NCI-H1105 treated with DMSO at 0.1 percent for 48 hours (cell line): ENCODE measurements at places on chromosomes 13 and 19.

- DNase-seq, result peak; percentile 82
Observed at GRCh38 chr19:58009666-58010301, 7.2 kb upstream of the ZNF606 start.

GRCh38 chr13:36293497-36293896 lies 4.1 kb downstream of the CCDC169 start:
- DNase-seq, result no peak

DNA sequence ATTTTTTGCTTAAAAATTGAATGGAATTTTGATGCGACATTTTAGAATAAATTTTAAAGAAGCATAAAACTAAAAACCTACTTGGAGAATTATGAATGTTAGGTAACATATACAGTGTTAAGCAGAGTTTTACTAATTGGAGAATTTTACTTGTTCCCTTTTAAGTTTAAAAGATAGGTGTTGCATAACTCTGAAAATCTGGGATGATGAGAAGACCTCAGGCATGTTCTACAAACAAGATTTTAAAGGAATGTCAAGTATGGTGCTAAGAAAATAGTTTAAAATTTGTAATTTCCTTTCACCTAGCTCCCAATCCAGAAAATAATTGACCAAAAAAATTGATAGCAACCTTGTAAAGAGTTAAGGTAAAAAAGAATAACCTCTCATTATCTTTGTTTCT lies 135.8 kb downstream of the RFC3 start:
- DNase-seq, result no peak

- DNase-seq, result no peak
Observed at GRCh38 chr13:93534181-93534700, 307.6 kb downstream of the GPC6 start.

DNA sequence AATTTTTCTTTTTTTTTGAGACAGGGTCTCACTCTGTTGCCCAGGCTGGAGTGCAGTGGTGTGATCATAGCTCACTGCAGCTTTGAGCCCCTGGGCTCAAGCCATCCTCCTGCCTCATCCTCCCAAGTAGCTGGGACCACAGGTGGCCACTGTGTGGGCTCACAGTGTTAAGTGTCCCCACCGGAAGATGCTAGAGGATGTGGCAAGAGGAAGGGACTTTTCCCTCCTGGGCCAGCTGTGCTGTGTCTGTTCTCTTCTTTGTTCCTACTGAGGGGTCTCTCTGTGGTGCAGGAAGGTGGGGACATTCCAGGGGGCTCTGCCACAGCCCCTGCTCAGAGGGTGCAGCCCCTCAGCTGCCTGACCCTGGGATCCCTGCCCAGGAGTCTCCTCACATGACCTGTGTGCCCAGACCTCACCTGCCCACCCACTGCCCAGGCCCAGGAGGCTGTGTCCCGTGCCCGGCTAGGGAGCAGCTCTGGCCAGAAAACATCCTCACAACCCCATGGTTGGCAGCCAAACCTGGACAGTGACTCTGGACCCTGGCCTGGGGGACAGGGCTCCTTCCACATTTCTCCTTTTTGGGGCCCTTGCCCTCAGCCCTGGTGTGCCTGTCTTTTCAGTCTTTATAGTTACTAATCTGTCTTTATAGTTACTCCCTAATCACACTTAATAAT lies 14.4 kb upstream of the ANKRD10 start:
- DNase-seq, result no peak

- DNase-seq, result no peak
Observed at GRCh38 chr13:108674771-108675170, 45.4 kb downstream of the MYO16 start.

- no peak for DNase-seq
Observed at GRCh38 chr19:6022570-6023064, 44.7 kb upstream of the RANBP3 start.

DNA sequence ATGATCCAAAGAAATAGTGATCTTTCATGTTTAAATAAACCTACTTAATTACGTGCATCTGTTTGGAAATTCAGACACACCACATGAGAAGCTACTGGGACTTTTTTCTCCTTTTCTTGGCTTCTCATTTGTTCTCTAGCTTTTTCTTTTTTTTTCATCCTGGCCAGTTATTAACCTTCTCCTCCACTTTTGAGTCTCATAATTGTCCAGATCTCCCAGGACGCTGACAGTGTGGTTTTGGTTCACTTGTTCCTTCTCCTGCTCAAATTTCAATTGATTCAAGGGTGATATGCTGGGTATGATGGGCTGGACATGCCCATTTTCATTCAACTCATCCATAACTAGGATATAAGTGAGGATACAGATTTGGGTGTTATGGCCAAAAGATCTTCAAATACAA lies 152.3 kb downstream of the TM9SF2 start:
- no peak for DNase-seq

DNA sequence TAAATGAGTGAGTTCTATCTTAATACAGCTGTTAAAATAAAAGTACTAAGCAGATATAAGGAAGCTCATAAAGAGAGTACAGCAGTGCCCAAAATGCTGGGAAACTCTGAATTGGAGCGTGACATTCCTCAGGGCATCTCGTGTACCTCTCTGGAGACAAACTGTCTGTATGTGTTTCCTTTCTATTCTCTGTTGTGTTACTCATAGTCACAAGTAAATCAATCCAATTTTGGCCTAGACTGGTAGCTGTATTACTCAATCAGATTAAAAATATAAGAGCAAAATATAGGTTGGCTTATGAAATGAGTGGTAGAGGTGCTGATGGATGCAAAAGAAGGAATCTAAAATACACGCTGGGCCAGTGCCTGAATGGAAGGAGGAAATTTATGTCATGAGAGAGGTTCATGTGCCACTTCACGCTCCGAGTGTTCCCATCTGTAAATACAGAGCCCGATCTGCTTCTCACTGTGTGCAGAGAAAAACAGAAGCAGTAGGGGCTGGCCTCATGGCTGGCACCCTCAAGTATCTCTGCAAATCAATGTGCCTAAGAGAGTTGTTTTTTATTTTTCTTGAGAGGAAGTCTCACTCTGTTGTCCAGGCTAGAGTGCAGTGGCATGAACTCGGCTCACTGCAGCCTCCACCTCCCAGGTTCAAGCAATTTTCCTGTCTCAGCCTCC lies 58.7 kb upstream of the RGCC start:
- DNase-seq, result no peak

GRCh38 chr19:58518256-58519086 lies 1.1 kb downstream of the ZBTB45 start:
- DNase-seq, result no peak

DNA sequence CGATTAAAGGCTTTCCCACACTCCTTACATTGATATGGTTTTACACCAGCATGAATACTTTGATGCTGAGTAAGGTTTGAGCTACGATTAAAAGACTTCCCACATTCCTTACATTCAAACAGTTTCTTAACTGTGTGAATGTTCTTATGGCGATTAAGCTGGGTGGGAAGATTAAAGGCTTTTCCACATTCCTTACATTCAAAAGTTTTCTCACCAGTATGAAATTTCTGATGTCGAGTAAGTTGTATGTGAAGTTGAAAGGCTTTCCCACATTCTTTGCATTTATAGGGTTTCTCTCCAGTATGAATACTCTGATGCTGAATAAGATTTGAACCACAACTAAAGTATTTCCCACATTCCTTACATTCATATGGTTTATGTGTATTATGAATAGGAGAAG lies 20.0 kb downstream of the ZNF780B start:
- DNase-seq, result no peak

GRCh38 chr19:4493104-4493928 lies 21.2 kb downstream of the HDGFL2 start:
- no peak for DNase-seq

- peak; percentile 92 for DNase-seq
Observed at GRCh38 chr19:50333737-50334617, 4.8 kb upstream of the KCNC3 start.

- no peak for DNase-seq
Observed at GRCh38 chr13:33676045-33676989, 141.6 kb upstream of the RFC3 start.

- DNase-seq, result no peak
Observed at GRCh38 chr13:100667894-100668293, 6.7 kb downstream of the TMTC4 start.

DNA sequence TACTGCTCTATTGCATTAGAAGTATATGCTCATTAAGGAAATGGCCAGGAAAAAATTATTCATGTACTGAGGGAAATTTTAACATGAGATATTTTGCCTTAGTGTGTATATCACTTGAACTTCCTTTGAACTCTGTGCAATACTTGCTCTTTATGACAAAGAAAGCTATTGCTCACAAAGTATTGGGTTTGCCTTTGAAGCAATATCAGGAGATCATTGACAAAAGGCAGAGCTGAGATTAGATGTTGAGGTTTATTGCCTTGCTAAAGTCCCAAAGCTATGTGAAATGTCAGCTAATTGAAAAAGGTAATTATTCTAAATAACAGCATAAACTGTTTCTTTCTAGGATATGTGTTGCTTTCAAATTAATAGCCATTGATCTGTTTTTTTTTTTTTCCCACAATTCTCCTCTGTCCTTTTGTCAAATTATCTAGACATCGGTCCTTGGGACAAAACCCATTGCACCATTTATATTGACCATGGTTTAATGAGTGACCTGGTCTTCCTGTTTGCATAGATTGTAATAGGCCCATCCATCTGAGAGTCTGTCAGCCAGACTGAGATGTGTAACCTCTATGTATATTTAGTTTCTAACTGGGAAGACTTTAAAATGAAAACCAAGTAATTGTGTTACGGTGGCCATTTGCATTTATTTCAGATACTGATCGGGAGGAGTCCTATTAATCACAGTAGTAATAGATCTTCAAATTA lies 752.7 kb upstream of the GPC6 start:
- DNase-seq, result no peak

DNA sequence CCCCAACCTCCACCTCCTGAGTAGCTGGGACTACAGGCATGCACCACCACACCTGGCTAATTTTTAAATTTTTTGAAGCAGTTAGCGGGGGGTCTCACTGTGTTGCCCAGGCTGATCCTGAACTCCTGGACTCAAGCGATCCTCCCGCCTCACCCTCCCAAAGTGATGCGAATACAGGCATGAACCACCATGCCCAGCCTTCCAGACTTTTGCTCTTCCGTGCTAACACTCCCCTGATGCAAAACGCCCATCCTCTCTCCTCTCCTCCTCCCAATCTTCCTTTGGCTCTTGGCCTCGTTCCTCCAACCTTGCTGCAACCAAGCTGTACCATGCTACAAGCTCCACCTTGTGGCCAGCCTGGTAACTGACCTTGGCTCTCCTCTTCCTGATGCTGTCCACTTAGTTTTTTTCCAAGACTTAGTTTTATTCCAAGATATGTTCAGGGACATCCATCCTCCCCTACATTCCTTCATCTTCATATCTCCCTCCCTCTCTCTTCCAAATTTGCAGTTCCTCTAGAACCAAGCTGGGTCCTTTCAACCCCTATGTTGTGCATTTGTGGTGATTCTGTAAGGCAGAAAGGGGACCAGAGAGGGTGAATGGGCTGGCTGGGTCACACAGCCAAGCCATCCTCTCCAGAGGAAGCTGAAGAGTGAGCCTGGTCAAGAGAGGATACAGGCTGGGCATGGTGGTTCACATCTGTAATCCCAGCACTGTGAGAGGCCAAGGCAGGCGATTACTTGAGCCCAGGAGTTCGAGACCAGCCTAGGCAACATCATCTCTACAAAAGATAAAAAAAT lies 32.8 kb downstream of the TINCR start:
- peak; percentile 6 for DNase-seq

- DNase-seq, result no peak
Observed at GRCh38 chr19:16897856-16898161, 9.0 kb downstream of the F2RL3 start.

- no peak for DNase-seq
Observed at GRCh38 chr19:4889034-4889815, 13.5 kb downstream of the ARRDC5 start.

GRCh38 chr13:46949211-46949610 lies 52.4 kb upstream of the HTR2A start:
- DNase-seq, result no peak

DNA sequence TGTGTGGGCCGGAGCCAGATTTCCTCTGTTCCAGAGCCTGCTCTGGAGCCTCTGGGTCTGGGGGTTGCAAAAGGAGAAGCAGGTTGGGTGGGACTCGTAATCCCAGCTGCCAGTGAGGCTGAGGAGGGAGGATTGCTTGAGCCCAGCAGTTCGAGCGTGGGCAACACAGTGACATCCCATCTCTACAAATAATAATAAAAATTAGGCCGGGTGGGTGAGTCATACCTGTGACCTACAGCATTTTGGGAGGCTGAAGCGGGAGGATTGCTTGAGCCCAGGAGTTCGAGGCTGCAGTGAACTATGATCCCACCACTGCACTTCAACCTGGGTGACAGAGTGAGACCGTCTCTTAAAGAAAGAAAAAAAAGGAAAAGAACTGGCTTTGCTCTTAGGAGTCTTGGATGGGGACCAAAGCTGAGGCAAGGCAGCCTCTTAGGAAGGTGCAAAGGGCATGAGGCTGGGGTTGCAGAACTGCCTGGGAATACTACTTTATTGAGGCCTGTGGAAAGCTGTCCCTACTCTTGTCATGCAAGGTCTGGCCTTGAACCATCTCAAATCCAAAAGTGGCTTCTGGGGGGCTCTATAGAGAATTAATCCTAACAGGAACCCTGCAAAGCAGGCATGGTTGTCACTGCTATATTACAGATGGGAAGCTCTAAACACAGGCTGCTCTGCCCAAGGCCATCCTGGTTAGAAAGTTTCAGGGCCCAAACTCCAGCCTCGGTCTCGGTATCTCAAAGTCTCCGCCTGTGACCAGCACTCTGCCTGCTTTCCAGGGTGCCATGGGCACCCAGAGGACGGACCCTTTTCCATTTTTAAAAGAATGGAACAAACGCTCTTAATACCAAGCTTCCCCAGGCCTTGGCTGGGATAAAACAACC lies 880 bp upstream of the C19orf12 start:
- no peak for DNase-seq

GRCh38 chr19:54431255-54431838 lies 16.1 kb downstream of the TTYH1 start:
- peak; percentile 30 for DNase-seq

DNA sequence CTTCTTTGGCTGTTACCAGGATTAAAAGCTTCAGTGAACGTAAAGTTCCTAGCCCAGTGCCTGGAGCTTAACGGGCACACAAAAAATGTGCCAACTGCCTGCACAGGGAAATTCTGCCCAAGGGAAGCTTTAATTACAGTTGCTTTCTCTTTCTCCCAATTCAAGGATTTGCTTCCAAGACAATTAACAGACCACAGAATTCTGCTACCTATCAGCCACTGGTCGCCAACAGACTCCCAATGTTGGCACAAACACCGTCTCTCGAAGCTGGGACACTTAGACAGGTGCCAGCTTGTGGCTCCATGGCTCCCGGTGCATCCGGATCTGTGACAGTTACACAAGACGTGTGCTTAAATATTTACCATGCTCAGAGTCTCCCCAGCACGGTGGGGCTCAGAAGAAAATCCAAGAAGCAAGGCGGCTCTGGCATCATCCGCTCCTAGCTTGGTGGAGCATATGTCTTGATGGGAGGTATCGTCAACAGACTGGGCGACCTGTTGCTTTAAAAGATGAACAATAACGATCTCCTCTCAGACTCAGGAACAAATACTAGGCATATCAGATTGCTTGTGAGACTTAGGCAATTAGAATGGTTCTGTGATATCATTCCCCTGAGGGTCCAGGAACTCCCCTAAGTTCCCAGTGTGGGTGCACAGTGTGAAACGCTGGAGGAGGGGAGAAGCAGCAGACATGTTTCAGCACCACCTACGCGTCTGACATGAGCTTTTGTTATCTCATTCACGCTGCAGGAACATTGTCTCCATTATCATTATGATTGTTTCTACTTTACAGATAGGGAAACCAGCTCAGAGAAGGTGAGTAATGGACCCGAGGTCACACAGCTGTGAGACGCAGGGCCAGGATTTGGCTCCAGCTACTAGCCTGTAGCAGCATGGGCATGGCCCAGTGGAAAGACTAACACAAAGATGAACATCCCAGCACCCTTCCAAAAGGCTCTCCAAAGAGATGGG lies 61.6 kb downstream of the ALOX5AP start:
- DNase-seq, result peak; percentile 58

- DNase-seq, result no peak
Observed at GRCh38 chr13:69585656-69586055, 522.0 kb upstream of the ATXN8OS start.
